ENCODE measurements at places on chromosomes 7 and 10.

- no peak for DNase-seq
Observed at GRCh38 chr7:134966691-134967090, 19.6 kb upstream of the AGBL3 start.

DNA sequence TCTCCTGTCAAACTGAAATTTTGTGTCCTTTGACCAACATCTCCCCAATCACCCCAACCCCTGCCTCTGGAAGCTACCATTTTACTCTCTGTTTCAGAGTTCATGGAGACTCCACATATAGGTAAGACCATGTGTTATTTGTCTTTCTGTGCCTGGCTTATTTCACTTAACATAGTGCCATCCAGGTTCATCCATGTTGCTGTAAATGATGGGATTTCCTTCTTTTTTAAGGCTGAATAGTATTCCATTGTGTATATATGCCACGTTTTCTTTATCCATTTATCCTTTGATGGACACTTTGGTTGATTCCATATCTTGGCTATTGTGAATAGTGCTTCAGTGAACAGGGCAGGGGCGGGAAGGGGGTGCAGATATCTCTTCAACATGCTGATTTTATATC lies 18.0 kb upstream of the FBXW4 start:
- no peak for DNase-seq

GRCh38 chr7:143126146-143126545 lies 5.7 kb upstream of the PIP start:
- DNase-seq: no peak

DNA sequence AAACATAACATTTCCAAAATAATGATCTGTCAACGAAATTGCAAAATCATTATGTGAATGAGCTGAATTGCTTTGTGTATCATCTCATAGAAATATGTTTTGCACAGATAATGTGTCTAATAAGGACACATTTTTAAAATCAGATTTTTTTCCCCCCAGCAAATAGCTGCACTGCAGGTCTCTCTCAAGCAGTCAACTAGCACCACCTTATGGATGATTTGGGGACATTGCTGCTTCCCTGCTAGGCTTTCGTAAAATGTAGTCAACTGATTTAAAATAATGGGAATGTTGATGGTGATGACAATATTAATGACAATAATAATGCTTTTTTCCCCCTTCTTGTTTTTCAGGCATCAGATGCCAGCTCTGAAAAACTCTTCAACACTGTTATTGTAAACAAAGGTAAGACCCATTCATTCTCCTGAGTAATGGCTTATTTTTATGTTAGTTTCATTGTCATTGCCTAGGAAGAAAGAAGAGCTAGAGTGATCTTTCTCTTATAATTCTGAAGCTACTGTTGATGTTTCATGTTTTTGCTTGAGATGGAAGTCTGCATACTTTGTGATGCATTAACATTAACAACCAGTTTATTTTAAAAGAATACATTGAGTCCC lies 433.6 kb upstream of the GALNT17 start:
- DNase-seq: peak; percentile 65

DNA sequence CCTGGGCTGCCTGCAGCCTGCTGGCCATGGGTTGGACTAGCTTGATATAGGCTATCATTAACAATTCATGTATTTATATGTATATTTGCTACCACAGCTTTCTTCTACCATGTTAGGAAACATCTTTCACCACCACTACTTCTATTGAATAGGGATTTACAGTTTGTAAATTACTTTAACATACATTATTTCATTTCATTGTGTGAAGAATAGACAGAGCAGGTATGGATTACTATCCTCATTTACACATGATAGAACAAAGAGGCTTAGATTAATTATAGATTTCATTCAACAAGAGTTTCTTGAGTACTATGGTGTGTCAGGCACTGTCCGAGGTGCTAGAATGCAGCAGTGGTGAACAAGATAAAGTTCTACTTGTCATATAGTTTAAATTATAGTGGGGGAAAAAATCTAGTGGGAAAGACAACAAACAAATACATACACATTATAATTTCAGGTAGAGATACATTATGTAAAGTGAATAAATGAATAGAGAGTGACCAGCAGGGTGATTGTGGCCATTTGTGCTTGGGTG lies 20.6 kb downstream of the VTI1A start:
- no peak for DNase-seq

- no peak for DNase-seq
Observed at GRCh38 chr7:105963038-105963667, at the start of gene CDHR3. Gene CDHR3, plus strand, starts transcription at chr7:105963264. Its CDS starts 55 bp downstream, at chr7:105963319.

DNA sequence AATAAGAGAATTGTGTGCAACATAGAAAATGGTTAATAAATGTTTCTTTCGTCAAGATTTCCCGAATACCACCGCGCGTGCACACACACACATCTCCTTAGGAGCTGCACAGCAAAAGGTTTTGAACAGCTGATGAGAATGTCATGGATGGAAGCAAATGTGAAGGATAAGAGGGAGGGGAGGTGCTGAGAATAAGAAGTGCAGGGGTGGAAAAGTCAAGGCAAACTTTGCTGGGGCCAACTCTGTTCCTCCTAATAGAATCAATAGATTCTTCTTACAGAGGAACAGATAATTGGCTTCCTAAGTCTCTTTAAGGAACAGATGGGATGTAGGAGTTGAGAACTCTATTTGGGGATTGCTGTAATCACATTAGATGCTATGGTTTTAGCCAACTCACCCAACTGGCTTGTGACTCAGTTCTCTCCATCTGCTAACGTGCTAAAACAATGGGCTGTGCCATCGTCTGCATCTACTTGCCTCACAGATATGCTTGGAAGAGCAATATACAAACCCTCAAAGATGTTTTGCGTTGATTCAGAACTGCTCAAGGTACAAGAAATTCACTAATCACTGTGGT lies 408.2 kb upstream of the CELF2 start:
- DNase-seq: no peak

- DNase-seq: no peak
Observed at GRCh38 chr7:28483112-28483511, 70.8 kb downstream of the CREB5 start.

DNA sequence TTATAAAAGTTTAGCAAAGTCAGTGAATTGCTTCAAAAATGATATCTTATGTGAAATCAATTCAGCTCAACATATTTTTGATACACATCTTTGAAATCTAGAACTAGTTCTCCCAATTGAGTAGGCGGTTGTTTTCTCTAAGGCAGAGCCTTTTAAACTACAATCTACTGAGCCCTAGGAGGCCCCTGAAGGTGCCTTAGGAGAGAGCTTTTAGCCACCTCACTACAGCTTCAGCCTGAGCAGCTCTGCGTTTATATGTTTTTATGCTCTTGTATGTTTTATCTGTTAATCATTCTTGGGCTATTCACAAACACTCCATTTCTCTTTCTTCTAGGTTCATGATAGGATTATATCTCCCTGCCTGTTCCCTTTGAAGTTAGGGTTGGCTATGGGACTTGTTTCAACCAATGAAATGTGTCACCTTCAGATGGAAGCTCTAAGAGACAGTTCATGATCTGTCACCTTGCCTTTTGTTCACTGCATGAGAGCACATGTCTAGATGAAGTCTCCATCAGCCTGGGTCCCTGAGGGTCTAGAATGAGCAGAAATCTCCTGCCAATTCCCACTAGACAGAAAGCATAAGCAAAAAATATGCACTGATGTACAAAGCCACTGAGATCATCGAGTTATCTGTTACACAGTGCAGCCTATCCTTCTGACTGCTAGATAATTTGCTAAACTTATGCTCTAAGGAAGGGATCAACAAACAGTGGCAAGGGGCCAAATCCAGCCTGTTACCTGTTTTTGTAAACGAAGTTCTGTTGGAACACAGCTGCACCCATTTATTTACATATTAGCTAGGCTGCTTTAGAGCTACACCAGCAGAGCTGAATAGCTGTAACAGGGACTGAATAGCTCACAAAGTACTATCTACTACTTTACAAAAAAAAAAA lies 128.5 kb upstream of the CDK1 start:
- DNase-seq: no peak

- peak; percentile 61 for DNase-seq
Observed at GRCh38 chr7:97027427-97028234, 3.0 kb upstream of the DLX5 start.

GRCh38 chr10:29316308-29317026 lies 27.6 kb downstream of the LYZL1 start:
- DNase-seq: no peak

DNA sequence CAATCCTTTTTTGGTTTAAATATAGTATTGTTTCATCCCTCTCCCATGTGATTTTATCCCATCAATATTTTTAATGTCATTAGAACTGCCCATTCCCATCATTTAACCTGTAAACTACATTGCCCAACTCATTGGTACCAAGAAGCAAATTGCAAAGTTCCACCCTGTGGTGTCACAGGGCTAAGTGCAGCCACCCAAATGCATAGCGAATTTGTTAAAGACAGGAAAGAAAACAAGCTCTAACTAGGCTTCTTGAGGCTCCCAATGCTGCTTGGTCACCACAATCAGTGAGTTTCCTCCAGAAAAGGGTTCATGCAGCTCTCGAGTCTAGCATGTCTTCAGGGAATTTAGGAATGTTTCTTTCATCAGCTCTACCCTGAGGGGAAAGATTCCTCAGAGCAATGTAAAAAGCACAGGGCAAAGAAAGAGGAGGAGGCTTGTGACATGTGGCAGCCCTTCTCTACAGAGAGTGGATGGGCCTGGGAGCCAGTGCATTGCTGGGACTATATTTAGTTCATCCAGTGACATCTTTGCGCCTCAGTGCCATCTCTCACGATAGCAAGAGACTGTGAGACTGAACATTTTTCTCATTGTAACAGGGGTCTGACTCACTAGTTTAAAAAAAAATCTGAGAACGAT lies 58.1 kb downstream of the CAV1 start:
- no peak for DNase-seq

- no peak for DNase-seq
Observed at GRCh38 chr10:129972966-129973673, 9.0 kb upstream of the EBF3 start.

- DNase-seq: peak; percentile 50
Observed at GRCh38 chr7:132485600-132486273, 90.5 kb downstream of the PLXNA4 start.

DNA sequence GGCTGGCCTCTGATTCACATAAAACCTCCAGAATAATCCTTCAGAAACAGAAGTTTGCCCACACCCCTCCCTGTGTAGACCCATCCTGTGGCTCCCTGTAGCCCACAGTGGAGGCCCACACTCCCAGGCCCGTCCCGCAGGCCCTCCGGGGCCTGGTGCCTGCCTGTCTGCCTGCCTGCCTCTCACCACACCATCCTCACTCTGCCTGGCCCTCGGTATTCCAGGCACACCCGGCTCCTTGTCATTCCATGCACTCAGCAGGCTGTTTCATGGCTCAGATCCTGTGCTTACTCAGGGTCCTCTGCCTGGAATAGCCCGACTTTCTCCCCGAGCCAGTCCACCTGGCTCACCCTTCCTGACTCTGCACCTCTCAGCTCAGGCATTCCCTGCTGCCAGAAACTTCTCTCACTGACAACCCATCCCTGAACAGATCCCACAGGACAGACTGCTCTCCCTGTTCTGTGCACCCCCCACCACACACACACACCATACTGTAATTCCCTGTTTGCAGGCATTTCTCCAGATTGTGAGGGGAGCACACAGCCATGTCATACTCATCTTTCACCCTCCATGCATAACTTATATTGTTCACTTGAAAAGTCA lies 498.0 kb upstream of the ZMIZ1 start:
- no peak for DNase-seq

DNA sequence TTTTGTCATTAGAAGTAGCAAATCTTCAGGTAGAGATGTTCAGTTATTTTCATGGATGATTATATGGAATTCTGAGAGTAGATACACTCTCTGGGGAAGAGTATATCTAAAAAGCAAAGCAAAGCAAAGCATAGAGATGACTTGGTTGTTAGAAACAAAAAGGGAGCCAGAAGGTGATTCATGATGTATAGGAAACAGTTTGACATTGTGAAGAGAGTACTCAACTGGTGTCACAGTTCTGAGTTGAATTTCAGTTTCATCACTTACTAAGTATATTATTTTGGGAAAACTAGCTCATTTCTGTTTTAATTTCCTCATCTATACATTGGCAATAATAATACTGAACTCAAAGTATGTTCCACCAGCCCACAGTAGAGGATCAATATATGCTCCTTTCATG lies 86.8 kb downstream of the SEMA3C start:
- DNase-seq: no peak
